ENCODE measurements at places on chromosomes 16 and 17.

DNA sequence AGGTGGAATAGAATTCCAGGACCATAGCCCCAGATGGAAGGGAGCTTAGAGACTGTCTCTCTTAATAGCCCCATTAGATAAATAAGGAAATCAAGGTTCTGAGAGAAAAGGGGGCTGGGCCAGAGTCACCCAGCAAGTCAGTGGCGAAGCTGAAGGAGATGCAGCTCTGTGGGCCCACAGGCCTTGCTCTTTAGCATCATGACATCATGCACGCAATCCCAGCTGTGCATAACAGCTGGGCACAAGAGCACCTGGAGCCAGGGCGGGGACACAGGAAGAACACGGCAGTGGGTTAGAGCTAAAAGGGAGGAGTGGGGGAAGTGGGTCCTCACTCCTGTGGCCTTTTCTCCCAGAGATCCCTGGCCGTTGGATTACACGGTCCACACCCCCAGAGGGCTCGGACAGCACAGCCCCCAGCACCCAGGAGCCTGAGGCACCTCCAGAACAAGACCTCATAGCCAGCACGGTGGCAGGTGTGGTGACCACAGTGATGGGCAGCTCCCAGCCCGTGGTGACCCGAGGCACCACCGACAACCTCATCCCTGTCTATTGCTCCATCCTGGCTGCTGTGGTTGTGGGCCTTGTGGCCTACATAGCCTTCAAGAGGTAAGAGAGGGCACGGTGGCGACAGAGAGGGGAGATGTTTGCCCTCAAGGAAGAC is 15.1 kb downstream of the NGFR start:
- no peak for DNase-seq

- peak; percentile 76 for DNase-seq
These were observed 2.6 kb upstream of the FMNL1 start for GRCh38 chr17:45218895-45219661.

- no peak for DNase-seq
These were observed 4.5 kb upstream of the UNC13D start for GRCh38 chr17:75848523-75849278.

DNA sequence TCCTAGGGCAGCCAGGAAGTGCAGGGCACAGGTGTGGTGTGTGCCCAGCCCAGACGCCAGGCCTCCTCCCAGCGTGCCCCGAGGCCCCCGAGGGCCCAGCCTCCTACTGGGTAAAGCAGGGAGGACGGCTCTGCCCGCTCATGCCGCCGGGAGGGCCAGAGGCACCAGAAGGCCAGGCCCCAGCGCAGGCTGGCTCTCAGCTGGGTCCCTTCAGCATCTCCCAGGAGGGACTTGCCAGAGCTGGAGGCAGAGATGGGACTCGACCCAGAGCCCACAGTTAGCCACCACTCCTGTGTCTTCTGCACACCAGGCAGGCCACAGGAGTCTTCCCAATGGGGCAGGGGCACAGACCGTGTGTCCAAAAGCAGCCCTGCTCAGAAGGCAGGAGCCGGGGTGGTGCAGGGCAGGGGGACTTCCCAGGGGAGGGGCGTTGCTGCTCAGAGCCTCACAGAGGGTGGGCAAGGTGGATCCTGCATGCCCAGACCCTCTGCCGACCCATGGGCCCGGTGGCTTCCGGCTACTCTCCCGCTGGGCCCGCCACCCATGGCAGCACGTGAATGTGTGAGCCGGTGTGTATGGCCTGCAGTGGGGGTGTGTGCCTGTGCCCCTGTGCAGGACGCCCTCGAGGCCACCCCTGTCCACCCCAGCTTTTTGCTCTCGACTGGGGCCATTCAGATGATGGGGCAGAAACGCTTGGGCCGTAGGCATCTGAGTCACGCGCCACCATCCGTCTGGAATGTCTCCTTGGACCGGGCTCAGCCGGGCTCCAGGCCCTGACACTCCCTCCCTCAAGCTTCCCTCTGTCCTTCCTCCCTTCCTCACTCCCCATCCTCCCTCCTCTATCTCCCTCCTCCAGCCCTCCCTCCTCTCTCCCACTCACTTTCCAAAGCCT is 5.7 kb upstream of the ZNF469 start:
- DNase-seq = peak; percentile 43

DNA sequence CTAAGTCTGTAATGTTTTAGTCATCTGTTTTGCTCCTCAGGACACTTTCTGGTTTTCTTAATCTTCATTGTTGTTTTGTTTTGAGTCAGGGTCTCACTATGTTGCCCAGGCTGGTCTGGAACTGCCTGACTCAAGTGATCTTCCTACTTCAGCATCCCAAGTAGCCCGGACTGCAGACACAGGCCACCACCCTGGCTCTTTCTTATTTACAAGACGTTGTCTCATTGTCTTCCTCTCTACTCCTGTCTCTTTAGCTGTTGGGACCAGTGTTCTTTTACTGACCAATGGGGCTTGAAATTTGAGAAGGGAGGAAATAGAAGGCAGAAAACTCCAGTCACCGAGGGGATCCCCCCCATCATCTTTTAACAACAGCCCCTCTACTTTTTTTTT is 1.2 kb downstream of the SCPEP1 start:
- no peak for DNase-seq

GRCh38 chr17:17236295-17237025 is 508 bp downstream of the FLCN start:
- peak; percentile 44 for DNase-seq

- no peak for DNase-seq
These were observed 65.9 kb upstream of the HLF start for GRCh38 chr17:55198690-55199370.

DNA sequence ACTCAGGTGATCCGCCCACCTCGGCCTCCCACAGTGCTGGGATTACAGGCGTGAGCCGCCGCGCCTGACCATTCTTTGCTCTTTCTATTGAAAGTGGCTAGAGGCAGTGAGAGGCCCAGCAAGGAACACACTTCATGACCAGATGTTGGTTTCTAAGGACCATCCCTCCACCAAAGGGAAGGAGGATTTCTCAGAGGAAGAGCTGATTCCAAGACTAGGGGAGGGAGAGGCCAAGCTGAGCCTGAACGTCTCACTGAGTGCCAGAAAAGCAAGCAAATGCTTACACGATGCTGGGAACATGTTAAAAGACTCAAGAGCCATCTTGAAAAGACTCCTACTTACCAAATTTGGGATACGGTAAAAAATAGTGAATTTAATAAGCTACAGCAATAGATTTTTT is 79.2 kb downstream of the MRM3 start:
- no peak for DNase-seq

DNA sequence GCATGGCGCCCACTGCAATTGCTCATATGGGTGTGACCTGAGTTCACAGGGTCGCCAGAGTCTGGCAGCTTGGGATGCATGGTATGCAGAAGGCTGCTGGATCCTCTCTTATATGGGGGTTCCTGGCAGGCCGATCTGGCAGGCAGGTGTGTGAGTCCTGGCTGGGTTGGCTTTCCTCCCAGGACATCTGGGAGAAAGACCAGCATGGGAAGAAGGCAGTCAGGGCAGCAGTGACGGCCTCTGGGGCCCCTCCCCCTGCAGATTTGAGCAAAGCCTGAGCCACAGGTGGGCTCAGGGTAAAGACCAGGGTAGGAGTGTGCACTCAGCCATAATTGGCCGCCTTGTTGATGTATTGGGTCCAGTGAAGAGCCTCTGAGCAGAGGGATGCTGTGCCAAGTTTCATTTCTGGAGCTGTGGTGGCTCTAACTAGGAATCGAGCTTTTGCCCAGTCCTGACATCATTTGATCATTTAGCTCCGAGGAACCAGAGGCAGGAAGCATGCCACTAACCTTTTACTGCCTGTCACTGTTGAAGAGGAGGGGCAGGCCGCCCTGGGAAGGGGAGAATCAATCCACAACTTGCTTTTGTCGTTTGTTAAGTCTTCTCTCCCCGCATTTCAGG is 174.3 kb downstream of the CCDC182 start:
- no peak for DNase-seq

DNA sequence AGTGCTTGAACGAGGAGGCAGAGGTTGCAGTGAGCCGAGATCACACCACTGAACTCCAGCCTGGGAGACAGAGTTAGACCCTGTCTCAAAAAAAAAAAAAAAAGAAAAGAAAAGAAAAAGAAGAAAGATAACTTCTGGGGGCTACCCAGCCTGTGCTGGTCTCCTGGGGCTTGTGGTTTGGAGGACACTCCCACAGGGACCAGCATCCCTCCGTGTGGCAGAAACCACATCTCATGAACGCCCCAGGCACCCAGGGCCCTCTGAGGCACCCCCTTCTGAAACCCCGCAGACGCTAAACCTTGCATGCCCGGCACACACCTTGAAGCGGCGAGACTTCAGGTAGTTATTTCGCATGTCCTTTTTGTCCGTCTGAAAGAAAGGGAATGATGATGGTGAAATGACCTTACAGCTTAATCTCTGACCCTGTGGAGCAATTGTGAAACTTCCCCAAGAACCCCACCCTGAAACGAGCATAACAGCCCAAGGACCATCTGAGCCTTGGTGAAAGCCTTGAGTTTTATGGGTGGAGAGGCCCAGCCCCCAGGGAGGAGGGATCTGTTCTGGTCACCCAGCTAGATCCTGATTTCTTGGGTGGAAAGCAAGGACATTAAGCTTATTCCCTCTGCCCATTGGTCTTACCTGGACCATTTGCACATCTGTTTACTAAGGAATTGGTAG is 55.0 kb downstream of the CNGB1 start:
- DNase-seq = no peak

DNA sequence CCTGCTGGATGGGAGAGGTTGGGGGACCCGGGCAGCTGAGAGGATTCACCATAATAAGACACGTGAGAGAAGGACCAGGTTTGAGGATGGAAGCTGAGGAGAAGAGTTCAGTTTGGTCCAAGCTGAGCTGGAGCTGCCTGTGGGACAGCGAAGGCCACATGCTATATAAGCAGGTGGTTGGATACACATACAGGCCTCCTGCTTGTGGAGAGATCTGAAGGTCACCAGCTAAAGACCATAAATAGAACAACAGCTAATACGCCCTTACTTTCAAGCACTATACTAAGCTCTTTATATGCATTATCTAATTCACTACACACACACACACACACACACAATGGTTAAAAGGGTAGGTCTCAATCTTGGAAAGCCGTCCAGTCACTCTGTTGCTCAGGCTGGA is 32.1 kb downstream of the DUSP14 start:
- no peak for DNase-seq

DNA sequence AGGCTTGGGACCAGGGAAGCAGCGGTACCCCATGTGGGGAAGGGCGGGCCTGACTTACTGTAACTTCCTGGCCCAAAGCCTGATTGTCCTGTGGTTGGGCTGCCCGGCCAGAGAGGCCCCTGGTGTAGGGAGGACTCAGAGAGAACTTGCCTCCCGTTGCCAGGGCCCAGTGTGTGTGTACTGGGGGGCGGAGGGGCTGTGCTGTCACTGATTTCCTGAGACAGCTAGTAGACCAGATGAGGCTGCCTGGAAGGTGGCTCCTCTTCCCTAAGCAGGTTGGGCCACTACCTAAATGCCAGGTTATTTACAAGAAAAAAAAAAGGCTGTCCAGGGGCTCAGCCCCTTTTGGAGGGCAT is 16.7 kb downstream of the SOCS3 start:
- peak; percentile 92 for DNase-seq

DNA sequence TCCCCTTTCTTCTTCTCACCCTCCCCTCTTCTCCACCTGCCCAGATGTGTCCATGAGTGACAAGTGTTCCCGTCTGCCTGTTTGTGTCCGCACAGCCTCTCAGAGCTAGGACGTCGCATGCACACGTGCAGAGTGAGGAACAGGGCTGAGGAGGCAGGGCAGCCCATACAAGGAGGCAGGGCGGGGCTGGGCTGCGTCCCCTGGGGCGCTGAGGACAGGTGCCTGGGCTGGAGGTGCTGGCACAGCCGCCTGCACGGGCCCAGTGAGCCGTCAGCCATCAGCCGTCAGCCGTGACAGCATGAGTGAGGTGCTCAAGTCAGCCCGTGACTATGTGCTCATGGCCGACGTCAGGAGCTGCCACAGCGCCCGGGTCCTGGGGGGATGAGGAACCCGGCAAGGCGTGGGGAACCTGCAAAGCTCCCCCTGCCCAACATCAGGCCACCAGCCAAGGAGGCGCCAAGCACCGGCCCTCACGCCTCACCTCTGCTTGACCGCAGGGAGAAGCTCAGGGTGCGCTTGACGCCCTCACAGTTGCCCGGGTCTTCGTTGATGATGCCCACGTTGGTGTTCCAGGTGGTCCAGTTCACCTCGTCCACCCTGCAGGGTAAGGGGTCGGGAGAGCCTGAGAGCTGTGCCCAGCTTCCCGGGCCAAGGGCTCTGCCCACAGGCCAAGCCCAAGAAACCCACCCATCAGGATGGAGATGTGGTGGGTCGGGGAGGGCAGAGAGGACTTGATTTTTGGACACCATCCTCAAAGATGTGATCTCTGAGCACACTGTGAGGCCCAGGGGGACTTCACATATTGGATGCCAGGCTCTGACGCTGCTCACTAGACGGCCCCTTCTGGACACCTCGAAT is 13.7 kb upstream of the TRPV3 start:
- no peak for DNase-seq

- DNase-seq = no peak
These were observed 30.6 kb downstream of the C16orf74 start for GRCh38 chr16:85720302-85720637.

DNA sequence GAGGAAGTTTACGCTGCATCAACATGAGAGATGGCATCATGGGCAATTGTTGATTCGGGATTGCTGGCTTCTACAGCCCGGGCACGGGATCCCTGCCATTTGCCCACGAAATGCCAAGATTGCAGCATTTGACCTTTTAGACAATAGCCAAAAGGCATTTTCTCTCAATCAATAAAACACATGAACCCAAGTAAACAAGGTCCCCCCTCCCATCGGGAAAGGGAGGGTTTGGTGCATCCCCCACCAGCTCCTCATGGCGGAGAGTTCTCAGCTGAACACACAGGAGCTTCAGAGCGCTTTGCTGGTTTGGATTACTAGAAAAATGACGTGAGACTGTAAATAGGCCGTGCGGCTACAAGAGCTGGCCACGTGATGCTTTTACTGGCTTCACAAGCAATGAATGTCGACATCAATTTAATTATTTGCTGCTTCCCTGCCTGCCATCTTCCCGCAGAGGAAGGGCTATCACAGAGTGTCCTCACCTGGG is 147.6 kb downstream of the C16orf95 start:
- no peak for DNase-seq

DNA sequence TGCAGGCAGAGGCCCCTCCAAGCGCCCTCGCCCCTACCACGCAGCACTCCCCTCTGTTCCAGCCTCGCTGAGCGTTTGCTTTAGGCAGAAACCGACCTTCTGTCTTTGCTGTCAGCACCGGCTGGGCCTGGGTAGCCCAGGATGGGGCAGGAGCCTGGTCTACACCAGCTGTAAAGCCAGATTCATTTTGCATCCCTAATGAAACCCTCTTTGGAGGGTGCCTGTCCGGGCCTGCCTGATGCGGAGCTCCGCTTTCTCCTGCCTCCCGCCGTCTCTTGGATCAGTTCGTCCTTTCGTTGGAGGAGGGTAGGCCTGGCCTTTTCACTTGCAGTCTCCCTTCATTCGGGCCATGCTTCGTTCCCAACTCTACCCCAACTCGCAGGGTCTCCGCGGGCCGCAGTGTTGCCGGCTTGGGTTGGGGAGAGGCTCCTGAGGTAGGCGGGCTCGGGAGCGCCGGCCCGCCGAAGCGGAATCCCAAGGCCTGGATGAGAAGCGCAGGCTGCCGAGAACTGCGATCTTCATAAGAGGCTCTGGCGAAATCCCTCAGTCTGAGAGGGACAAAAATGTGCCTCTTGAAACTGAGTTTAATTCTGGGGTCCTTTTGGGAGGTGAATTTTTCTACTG is 4.8 kb upstream of the HOXB8 start:
- no peak for DNase-seq

GRCh38 chr16:31476303-31477219 is 4.6 kb downstream of the TGFB1I1 start:
- DNase-seq = no peak

- DNase-seq = peak; percentile 65
These were observed 231.0 kb downstream of the C16orf95 start for GRCh38 chr16:87086156-87086555.

Measured in fibroblast of skin of back (primary cell).